ENCODE measurements at places on chromosomes 16 and 17. TPM values are rescaled to one million over a fixed set of nuclear protein-coding genes. Genes with fewer than 3 reads are reported as not detected.

Gene NPIPB6
- 6.6 TPM for total RNA-seq

Gene TNFSF12
- total RNA-seq: 7.7 TPM

Gene CMTM2
- total RNA-seq: 0.51 TPM

Gene PIPOX
- total RNA-seq: 4.1 TPM

Gene CHD9NB
- total RNA-seq: 0.43 TPM

Gene KCNJ12
- total RNA-seq: 0.76 TPM

Gene GAN
- 13.9 TPM for total RNA-seq

GRCh38 chr17:63783522-63783921, 9.6 kb downstream of the DDX42 start:
- no peak overlapping the region for H3K27ac ChIP-seq
- H3K36me3 ChIP-seq: peaks cover 13% of the 10 kb centered on the region
- DNase-seq: no peak
- H3K4me3 ChIP-seq: no peak overlapping the region

GRCh38 chr17:36118477-36119353, 15.1 kb downstream of the CCL4 start:
- H3K36me3 ChIP-seq: no peaks in the 10 kb centered on the region
- no peak overlapping the region for H3K4me3 ChIP-seq
- peaks cover 20% of the 10 kb centered on the region for H3K27me3 ChIP-seq
- DNase-seq: no peak

DNA sequence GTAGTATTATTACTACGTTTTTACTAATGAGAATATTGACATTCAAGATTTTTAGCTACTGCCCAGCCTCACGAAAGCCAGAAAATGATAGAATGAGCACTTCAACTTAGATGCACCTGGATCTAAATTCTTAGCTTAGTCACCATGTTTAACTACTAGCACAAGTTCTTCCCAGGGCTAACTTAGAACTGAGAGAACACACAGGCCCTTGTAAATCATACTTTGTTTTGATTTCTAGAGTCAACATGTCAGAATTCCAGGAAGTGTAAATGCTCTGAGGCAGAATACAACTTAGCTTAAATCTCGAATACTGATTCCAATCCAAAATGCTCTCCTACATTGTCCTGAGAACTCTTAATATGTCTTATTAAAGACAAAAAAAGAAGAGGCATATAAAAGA, 6.8 kb upstream of the ACSM1 start:
- no peaks in the 10 kb centered on the region for H3K4me1 ChIP-seq
- peaks cover 68% of the 10 kb centered on the region for H3K36me3 ChIP-seq
- no peak overlapping the region for H3K27ac ChIP-seq
- H3K27me3 ChIP-seq: no peaks in the 10 kb centered on the region

- DNase-seq: no peak
- H3K27me3 ChIP-seq: peaks cover 27% of the 10 kb centered on the region
- H3K27ac ChIP-seq: no peak overlapping the region
- H3K4me3 ChIP-seq: no peak overlapping the region
These were observed 208.8 kb downstream of the HAPSTR1 start for GRCh38 chr16:9300252-9300651.

GRCh38 chr16:79599837-79600637, 500 bp downstream of the MAF start:
- H3K36me3 ChIP-seq: no peaks in the 10 kb centered on the region
- DNase-seq: peak; percentile 51
- peaks cover 35% of the 10 kb centered on the region for H3K27me3 ChIP-seq
- H3K27ac ChIP-seq: peak overlapping the region; percentile 92

GRCh38 chr16:31876951-31877828, 3.6 kb downstream of the ZNF267 start:
- DNase-seq: no peak
- peaks cover 29% of the 10 kb centered on the region for H3K4me1 ChIP-seq
- H3K27me3 ChIP-seq: no peaks in the 10 kb centered on the region
- H3K36me3 ChIP-seq: peaks cover 2% of the 10 kb centered on the region

DNA sequence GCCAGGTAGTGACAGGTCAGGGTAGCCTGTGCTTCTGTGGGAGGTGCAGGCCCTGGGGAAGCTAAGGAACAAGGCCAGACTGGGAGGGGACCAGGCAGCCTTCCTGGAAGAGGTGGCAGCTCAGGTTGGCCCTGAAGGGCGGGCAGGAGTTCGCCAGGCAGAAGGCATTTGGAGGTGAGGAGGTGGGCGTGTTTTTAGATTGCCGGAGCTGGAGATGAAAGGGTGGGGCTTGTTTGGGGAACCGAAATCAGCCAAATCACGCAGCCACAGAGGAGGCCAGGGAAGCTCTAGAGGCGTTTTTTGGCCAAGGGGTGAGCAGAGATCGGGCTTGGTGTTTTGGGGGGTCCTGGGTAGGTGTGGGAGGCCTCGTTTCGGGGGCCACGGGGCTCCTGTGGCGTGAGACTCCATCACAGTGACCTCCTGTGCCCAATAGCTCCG, 7.6 kb downstream of the ADCY7 start:
- no peak overlapping the region for H3K4me3 ChIP-seq
- H3K4me1 ChIP-seq: no peaks in the 10 kb centered on the region
- no peak overlapping the region for H3K27ac ChIP-seq
- DNase-seq: no peak

GRCh38 chr17:70034158-70034557, 40.9 kb upstream of the KCNJ16 start:
- H3K27me3 ChIP-seq: no peaks in the 10 kb centered on the region
- H3K36me3 ChIP-seq: no peaks in the 10 kb centered on the region

- no peak for DNase-seq
- H3K27ac ChIP-seq: no peak overlapping the region
- no peaks in the 10 kb centered on the region for H3K36me3 ChIP-seq
- H3K4me1 ChIP-seq: no peaks in the 10 kb centered on the region
- no peak overlapping the region for H3K4me3 ChIP-seq
- peaks cover 57% of the 10 kb centered on the region for H3K27me3 ChIP-seq
These were observed 1.9 kb downstream of the CIITA start for GRCh38 chr16:10878644-10879501.

GRCh38 chr17:41656249-41657023, 32.1 kb upstream of the KRT17 start:
- no peaks in the 10 kb centered on the region for H3K27me3 ChIP-seq
- H3K4me3 ChIP-seq: no peak overlapping the region
- H3K36me3 ChIP-seq: no peaks in the 10 kb centered on the region
- H3K4me1 ChIP-seq: peaks cover 47% of the 10 kb centered on the region
- peak overlapping the region; percentile 95 for H3K27ac ChIP-seq

DNA sequence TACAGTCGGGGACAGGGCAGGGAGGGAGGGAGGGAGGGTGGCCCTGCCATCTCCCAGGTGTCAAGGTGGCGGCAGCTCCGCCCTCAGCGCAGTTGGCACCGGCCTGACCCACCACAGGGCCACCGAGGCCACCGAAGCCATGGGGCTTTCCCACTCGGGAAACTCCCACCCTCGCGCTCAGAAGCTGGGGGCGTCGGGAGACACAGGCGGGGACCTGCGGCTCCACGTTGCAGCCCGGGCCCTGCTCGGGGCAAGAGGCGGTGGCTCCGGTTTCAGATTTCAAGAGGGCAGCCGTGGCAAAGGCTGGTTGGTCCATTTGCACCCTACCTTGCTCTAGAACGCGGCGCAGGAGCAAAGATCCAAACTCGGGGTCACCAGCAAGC, 544 bp downstream of the CYB561 start:
- no peaks in the 10 kb centered on the region for H3K36me3 ChIP-seq
- H3K27ac ChIP-seq: peak overlapping the region; percentile 75
- H3K4me1 ChIP-seq: peaks cover 21% of the 10 kb centered on the region
- peak overlapping the region; percentile 70 for H3K4me3 ChIP-seq
- peak; percentile 49 for DNase-seq
- H3K27me3 ChIP-seq: peaks cover 5% of the 10 kb centered on the region

DNA sequence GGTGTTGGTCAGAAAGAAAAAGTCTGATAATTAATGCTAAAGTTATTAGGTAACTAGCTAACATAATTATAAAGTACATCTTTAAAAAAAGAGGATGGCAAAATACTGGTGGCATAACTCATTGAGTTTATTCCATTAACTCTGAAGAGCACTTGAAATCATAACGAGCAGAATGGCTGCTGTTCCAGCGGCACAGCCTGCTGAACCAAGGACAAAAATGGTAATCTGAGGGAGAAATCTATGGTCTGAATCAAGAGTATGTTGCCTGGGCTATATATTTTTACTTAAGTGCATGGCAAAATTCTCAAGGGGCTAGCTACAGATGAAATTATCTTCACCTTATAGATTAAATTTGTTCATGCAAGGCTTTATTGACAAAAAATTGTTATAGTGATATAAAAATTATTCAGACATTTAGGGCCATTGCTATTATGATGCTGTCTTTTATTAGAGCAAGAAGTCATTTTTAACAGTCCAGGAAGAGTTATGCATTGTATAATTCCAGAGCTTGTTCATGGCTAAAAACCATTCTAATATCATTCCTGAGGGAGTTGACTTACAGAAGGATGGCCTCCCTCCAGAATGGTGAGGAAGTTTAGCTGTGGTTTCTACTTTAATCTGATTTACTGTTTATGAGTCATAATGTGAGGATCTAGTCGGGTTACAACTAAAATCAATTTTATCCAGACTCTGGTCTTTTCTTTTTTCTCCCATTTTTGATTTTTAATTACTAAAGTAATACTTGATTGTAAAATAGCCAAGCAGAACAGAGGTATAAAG, 41.4 kb upstream of the ANKFN1 start:
- no peak for DNase-seq
- peaks cover 64% of the 10 kb centered on the region for H3K27me3 ChIP-seq
- H3K27ac ChIP-seq: no peak overlapping the region
- no peaks in the 10 kb centered on the region for H3K36me3 ChIP-seq
- H3K4me3 ChIP-seq: no peak overlapping the region

DNA sequence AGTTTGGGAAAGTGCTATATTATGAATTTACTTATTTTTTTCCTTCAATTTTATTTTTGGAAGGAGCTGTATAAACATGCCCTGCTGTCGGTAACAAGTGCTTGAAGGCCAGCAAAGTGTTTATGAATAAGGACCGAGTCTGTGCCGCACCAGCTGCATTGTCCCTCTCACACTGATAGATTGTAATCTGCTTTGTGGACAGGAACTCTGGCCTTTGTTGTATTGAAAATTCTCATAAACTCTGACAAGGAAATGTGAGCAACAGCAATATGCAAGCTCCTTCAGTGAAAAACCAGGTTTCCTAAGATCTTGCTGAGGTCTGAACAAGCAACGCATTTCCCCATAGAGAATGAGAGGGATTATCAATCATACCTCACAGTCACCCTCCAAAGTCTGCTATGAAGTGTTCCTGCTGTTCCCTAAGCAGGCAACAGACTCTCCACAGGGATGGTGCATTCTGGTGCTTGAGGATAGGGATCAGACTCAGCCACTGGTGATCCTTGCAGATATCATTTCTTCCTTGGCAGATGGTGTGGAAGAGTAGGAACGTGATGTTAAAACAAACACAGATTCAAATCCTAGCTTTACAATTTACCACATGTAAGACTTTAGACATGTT, 109.6 kb downstream of the KCNJ2 start:
- DNase-seq: no peak
- no peaks in the 10 kb centered on the region for H3K27me3 ChIP-seq
- H3K4me3 ChIP-seq: no peak overlapping the region
- H3K36me3 ChIP-seq: no peaks in the 10 kb centered on the region
- peaks cover 7% of the 10 kb centered on the region for H3K4me1 ChIP-seq

DNA sequence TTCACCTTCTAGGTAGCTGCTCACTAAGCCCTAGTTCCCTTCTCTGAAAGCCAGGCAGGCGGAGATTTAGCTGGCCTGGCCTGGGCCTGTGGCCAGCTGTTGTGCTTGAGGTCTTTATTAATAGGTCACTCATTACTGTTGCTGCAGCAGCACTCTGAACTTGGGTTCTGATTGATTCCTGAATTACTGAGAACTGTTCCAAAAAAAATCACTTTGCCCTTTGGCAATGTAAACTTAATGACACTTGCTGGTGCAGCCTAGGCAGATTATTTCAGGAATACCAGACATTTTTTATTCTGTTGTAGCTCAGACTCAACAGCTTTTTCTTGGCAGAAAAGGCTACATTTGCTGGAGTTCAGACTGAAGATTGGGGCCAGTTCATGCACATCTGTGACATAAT, 2.7 kb downstream of the TOM1L1 start:
- H3K27me3 ChIP-seq: peaks cover 19% of the 10 kb centered on the region

DNA sequence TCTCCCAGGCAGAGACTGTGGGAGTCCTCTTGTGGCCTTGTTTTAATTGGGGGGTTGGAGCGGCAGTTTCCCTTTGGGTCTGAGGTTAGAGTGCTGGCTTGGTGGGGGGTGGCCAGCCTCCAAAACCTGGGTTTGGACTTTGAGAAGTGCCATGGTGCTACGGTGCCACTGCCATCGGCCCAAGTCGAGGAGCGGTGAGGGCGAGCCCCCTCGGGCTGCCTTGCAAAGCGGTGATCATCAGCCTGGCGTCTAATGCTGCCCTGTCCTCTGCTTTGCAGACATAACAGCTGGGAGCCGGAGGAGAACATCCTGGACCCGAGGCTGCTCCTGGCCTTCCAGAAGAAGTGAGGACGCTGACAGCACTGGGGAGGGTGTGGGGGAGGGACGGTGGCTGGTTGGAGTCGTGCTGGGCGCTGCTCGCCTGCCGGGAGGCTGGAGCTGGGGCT, 1.2 kb downstream of the CBX2 start:
- H3K36me3 ChIP-seq: peaks cover 26% of the 10 kb centered on the region
- H3K4me1 ChIP-seq: peaks cover 30% of the 10 kb centered on the region
- peak overlapping the region; percentile 87 for H3K27ac ChIP-seq
- no peak for DNase-seq
- peak overlapping the region; percentile 92 for H3K4me3 ChIP-seq
- peaks cover 9% of the 10 kb centered on the region for H3K27me3 ChIP-seq

Data from mesothelial cell of epicardium (in vitro differentiated cells).